ENCODE measurements at places on chromosomes 2 and 18.

DNA sequence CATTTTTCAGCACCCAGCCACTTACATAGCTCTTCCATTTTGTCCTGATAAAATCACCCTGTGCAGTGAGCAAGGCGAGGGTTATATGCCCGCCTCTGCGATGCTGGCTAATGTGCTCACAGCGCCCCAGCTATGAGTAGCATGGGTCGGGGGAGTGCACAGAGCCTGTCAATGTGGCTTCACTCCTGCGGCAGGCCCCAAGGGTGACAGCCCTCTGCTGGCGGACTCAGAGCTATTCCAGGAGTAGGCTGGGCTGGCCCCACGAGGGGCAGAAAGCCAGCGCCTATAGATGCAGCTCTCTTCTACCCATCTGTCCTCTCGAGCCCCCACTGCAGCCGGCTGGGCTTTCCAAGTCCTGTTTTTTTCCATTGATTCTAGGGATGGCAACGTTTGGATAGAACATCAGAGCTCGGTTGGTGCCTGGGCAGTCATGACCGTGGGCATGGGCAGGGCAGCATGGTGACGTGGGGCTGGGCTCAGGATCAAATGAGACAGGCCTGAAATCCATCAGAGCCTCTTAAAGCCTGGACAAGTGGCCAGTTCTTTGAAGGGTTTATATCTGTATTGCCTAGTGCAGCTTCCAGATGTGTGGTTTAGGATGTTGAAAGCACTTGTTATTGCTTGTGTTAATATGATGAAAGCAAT lies 134.7 kb downstream of the MCFD2 start:
- no peak for DNase-seq

GRCh38 chr2:102592601-102593000 lies 26.8 kb upstream of the SLC9A2 start:
- DNase-seq = no peak

DNA sequence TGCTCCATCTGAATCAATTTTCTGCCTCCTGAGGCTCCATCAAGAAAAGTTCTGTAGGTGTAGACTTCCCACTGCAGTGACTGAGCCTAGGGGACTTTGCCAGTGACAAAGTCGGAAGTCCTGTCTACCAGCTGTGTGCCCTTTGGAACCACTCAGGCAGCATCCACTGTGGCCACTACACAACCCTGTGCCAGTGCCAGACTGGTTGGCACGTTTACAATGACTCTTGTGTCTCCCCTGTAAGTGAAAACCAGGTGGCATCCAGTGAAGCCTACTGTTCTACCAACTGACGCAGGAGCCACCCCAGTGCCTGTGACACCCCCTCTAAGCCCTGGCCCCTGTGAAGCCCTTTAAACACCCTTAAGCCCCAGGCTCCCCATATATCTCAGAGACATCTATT lies 132.1 kb upstream of the SERPINE2 start:
- no peak for DNase-seq

GRCh38 chr2:63861220-63861822 lies 19.6 kb downstream of the UGP2 start:
- DNase-seq = no peak

- peak; percentile 100 for DNase-seq
These were observed 17.7 kb downstream of the IWS1 start for GRCh38 chr2:127508631-127509034.

GRCh38 chr2:64153811-64154210 lies 9.6 kb upstream of the PELI1 start:
- DNase-seq = no peak
